BE2C (cell line): ENCODE measurements at places on chromosomes 4 and X.

- no peak for DNase-seq
Measured at GRCh38 chr4:62544428-62544827, 1344.3 kb downstream of the ADGRL3 start.

GRCh38 chr4:55554453-55555030, 7.8 kb upstream of the CLOCK start:
- no peak for DNase-seq

- no peak for DNase-seq
Measured at GRCh38 chrX:40467454-40467853, 113.3 kb upstream of the ATP6AP2 start.

- no peak for DNase-seq
Measured at GRCh38 chr4:100317032-100317864, 127.0 kb upstream of the DDIT4L start.

GRCh38 chrX:17242470-17242869, 132.5 kb upstream of the NHS start:
- peak; percentile 34 for DNase-seq

DNA sequence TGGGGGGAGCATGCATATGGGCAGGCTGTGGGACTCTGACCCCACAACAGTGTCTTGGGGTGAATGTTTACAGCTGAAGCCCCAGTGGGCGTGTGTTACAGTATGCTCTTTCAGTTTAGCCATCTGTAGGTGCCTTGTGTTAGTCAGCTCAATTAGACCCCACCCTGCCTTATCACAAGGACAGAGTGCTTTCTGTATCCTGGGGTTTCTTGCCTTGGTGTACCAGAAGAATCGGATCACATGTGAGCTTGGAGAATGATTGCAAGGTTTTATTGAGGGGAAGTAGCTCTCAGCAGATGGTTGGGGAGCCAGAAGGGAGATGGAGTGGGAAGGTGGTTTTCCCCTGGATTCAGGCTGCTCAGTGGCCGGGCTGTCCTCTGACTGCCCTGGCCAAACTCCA, 27.3 kb downstream of the SH3BGRL start:
- no peak for DNase-seq

DNA sequence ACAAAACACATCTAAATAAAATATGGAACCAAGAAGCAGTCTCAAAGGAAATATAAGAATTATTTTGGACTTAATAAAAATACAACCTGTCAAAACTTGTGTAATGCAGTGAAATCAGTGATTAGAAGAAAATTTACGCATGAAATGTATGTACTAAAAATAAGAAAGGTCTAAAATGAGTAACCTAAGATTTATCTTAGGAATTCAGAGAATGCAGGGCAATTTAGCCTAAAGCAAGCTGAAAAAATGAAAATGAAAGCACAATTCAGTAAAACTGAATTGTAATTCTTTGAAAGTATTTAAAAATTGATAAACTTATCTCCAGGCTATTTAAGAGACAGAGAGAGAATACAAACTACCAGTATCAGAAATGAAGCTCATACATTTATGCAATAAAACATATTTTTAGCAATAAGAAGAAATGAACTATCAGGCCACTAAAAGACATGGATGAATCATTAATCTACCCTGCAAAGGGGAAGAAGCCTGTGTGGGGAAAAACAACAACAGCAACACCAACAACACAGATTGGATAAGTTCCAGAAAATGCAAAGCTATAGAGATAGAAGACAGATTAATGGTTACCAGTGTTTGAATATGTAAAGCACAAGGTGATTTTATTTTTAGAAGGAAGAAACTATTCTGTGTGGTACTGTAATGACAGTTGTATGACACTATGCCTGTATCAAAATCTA, 442.0 kb upstream of the ADGRL3 start:
- DNase-seq: no peak

DNA sequence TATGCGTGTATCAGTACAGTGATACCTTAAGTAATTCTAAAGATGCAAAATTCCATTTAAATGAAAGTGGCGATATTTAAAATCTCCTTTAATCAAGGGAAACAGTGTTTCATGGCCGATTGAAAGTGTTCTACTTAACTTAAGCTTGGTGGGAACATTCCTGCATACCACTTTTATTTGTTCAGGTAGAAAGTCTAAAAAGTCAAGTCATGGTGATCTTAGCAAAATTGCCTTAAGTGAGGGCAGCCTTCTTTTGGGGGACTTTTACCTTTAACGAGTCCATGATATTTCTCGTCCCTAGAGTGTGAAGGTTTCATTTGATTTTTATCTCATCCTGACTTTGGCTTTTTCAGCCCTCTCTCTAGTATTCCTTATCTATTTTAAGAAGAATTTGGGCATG, 149.2 kb downstream of the KDM6A start:
- no peak for DNase-seq

DNA sequence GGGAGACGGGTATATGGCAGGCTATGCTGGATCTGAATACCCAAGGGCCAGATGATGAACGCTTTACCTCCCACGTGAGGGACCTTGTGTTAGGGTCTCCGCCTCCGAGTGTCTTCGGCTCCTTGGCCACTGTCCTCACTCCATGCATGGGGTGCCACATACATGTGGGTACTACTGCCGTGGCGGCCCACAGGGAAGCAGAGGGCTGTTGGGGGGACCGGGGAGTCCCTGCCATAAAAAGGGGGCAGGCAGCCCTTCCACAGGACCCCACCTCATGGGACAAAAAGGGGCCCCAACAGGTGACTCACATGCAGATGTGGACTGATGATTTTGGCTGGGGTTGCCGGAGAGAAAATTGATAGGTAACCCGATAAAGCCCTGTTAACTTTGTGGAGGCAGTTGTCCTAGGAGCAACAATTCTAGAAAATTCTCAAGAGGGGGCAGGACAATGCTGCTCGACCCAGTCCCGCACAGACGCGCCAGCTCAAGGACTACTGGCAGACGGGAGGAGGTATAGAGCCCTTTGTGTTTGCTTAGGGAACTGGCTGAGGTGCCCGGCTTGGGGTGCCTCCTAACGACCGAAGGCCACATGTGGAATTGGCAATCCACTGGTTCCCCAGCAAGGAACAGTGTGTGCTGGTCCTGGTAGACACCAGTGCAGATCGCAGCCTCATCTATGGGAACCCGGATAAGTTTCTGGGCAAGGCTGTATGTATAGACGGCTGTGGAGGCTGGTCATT, 695.7 kb upstream of the AGA start:
- no peak for DNase-seq

DNA sequence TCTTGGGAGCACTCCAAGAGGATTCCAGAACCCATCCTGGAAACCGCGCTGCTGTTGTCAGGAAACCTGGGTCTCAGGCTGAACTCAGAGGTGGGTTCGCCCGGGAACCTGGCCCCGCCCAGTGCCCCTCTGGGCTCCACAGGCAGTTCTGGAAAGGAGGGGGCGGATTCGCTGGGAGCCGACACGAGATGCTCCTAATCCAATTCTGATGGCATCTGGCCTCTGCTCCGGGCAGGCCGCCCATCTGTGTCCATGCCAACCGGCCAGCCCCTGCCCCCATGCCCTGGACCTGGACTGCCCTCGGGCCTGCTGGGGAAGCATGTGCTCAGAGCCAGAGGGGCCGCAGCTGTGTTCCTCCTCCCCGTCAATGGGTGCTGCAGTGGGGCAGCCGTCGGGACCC, 21.0 kb downstream of the ATP2B3 start:
- peak; percentile 61 for DNase-seq

GRCh38 chr4:51909236-51909703, 66.3 kb downstream of the DCUN1D4 start:
- no peak for DNase-seq

- DNase-seq: no peak
Measured at GRCh38 chrX:14496674-14497073, 32.7 kb upstream of the GLRA2 start.

- DNase-seq: no peak
Measured at GRCh38 chr4:124462954-124463828, 249.3 kb downstream of the ANKRD50 start.

DNA sequence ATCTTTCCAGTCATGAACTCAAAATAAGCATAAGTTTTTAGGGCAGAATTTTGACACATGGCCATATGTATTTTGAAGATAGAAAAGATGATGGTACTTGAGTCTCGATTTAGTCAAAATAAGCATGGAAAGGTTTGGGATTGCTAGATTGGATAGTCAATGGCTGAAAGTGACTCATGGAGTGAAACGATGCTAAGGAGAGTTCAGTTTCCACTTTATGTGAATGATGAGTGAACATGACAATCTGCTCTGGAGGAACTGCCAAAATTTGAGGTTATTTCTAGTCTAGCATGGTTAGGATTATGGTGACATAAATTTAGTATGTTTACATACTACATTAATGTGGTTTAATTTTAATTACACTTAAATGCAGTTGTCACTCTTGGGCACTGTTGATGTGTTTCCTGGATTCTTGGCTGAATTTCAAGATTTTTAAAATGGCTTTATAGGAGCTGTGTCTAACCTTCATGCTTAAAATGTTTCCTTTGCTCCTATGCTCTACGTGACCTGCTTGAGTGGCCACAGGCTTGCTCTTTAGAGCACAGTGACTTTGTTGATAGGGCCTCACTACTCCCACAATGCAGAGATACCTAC, 17.1 kb downstream of the DDX3X start:
- DNase-seq: no peak

- no peak for DNase-seq
Measured at GRCh38 chr4:168612450-168613135, 115.7 kb downstream of the PALLD start.

DNA sequence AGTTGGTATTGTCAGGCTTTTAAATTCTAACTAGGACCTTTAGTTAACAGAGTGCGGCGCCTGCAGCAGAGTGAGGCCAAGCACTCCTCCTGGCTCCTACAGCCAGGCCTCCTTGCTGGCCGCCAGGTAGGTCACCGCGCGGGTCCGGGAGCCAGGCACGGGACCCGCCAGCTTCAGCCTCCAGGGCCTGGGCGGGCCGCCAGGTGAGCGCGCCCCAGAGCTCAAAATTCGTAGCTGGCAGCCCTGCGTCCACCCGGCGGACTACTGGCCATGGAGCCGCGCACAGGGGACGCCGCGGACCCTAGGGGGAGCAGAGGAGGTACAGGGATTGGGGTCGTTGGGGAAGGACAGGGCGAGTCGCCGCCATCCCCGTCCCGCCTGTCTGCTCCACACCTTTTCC, at the start of gene MAGIX:
MAGIX (plus strand) TSS at position 139 of the 400 bp plus-strand sequence; CDS start at position 271, 132 bp downstream.
- DNase-seq: no peak

DNA sequence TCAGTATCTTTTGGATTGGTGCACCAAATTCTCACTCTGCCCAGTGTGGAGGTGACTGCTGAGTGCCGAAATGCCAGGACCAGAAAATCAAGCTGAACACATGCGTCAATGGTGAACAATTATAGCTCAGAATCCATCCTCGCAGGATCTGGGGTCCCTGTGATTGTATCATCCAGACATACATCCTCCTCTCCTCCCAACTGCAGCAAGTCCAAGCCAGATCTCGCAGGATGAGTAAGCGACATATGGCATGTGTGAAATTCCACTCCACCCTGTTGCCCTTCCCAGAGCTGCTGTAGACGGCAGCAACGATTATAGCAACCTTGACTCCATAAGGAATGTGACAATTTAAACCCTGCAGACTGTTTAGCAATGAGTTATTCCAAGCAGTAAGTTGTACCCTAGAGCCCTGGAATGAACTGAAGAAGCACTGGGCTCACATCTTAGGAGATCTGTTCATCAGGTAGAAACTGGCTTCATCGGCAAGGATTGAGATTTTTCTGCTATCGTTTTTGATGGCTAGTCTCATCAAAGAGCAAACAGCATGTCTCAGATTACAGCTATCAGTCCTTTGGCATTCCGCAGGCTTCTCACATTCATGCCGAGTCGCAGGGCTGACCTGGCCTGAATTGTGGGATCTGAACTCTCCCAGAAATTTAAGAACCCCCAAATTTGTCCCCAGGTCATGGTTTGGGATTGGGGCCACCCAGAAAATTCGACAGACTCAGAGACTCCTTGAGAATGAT, 35.5 kb upstream of the SORBS2 start:
- peak; percentile 75 for DNase-seq

GRCh38 chrX:2401590-2402360, 99.0 kb downstream of the DHRSX start:
- DNase-seq: no peak

DNA sequence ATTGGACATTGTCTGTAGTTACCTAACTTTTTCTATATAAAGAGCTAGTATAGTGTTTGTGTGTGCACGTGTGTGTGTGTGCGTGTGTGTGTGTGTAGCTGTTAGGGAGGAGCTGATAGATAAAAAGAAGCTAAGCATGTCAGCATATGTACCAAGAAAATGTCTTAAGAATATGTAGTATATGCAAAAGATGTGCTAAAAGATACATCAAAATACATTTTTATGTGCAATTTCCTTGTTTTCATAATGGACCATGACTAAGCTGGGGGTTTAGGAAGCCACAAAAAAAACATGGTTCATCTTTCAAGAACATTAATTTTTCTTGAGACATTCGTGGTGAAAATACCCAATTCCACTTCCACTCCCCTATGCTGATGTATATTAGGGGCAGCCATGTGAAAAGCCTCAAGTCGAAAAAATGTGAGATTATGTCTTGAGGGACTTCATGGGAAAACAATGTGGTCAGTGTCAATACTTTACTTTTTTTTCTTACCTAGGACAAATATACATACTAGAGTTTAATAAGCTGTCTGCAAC, 1599.7 kb downstream of the ARAP2 start:
- DNase-seq: no peak

GRCh38 chr4:6524436-6524835, 50.6 kb upstream of the MAN2B2 start:
- no peak for DNase-seq

DNA sequence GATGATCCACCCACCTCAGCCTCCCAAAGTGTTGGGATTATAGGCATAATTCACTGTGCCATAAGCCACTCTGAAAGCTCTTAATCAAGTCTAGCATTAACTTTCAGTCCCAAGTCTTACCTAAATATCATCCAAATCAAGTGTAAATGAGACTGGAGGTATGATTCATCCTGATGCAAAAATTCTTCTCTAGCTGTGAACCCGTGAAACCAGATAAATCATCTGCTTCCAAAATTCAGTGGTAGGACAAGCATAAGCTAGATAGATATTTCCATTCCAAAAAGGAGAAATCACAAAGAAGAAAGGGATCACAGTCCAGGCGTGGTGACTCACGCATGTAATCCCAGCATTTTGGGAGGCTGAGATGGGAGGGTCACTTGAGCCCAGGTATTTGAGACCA, 8.8 kb upstream of the TBC1D25 start:
- DNase-seq: no peak

DNA sequence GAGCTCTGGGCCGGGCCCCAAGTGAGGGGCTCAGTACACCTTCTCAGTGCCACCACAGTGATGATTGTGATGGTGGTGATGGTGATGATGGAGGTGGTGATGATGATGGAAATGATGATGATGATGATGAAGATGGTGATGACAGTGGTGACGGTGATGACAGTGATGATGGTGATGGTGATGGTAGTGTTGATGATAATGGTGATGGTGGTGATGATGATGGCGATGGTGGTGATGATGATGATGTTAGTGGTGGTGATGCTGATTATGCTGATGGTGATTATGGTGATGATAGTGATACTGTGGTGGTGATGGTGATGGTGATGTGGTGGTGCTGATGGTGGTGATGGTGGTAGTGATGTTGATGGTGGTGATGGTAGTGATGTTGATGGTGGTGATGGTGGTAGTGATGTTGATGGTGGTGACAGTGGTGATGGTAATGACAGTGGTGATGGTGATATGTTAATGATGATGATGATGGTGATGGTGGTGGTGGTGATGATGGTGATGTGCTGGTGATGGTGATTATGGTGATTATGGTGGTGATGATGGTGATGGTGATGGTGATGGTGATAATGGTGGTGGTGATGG, 29.9 kb downstream of the HMX1 start:
- DNase-seq: no peak
